ENCODE measurements at places on chromosomes 12 and 14.

DNA sequence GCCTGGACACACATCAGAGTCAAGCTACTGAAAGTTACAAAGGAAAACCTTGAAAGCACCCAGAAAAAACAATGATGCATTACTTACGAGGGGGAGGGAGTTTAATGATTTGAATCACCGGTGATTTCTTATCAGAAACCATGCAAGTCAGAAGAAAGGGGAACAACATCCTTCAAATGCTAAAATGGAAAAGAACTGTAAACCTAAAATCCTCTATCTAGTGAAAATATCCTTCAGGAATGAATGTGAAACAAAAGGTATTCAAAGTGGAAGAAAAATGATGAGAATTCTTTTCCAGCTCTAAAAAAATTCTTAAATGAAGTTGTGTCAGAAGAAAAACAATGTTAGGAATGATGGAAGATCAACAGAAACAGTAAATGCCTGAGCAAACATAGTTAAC lies 16.8 kb downstream of the SCAF11 start:
- DNase-seq = no peak

DNA sequence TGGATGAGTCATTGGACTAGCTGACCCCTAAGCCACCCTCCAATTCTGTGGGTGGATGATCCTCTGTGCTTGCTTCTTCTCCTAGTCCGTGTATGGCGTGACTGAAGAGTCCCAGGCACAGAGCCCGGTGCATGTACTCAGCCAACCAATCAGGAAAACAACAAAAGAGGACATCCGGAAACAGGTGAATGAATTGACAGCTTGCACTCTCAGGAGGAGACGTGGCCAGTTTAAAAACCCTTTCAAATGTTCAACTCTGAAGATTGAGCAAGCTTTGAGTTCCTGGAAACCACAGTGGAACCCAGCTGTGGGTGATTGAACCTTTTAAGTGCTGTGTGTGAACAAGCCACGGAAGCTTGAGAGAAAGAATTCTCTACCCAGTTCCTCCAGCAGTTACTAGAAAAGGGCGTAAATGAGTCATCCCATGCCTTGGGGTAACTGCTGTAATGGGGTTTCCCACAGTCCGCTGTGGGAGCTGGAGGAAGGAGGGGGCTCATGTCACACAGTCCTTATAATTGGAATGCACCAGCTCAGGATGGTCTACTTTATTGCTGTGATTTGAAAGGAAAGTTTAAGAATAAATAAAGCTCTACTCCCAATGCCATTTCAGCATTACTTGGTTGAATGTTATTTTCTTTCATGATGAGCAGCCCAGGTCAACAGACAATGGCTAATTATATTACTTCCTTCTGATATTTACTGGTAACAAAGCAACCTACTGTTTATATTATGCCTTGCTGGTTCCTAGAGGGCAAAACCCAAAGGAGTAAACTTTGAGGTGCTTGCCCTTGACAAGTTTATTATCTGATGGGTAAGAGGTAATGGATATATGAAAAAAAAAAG lies 417.0 kb downstream of the DPF3 start:
- DNase-seq = peak; percentile 30

GRCh38 chr12:103505371-103506236 lies 9.8 kb upstream of the C12orf42 start:
- DNase-seq = no peak

DNA sequence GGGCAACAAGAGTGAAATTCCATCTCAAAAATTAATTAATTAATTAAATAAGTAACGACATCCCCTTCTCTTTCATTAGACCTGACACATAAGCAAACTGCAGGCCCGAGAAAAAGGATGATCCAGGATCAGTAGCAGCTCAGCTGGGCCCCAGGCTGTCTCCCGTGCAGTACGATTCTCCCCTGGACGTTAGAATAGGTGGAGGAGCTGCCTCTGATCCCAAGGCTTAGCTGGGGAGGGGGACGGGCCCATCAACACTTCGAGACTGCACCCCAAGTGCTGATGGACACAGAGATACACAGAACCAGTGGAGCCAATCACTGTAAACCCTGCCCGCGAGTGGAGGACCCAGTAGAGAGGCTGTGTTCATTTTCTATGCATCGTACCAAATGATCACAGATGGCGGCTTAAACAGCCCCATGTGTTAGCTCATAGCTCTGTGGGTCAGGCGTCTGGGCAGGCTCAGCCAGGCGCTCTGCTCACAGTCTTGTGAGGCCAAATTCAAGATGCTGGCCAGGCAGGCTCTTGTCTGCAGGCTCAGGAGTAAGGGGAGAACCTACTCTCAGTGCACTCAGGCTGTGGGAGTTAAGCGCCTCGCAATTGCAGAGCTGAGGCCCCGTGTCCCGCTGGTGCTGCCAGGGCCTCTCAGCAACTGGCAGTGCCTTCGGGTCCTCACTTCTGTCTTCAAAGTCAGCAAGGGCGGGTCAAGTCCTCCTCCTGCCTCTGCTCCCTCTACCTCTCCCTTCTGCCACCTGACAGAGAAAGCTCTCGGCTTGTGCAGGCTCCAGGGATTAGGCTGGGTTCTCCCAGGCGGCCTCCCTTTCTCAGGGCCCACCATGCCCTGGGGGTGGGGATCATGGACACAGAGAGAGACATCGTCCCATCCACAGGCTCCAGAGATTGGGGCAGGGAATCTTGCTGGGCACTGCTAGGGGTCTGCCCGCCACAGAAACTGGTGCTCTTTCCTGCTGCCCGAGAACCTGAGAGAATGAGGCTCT lies 26.4 kb downstream of the RIMBP2 start:
- DNase-seq = no peak

- peak; percentile 52 for DNase-seq
These were observed 480 bp downstream of the SCAF11 start for GRCh38 chr12:45989721-45990467.

- no peak for DNase-seq
These were observed 14.4 kb downstream of the CHFR start for GRCh38 chr12:132872975-132873421.

- peak; percentile 64 for DNase-seq
These were observed 18.3 kb downstream of the ALDH6A1 start for GRCh38 chr14:74065746-74066575.

DNA sequence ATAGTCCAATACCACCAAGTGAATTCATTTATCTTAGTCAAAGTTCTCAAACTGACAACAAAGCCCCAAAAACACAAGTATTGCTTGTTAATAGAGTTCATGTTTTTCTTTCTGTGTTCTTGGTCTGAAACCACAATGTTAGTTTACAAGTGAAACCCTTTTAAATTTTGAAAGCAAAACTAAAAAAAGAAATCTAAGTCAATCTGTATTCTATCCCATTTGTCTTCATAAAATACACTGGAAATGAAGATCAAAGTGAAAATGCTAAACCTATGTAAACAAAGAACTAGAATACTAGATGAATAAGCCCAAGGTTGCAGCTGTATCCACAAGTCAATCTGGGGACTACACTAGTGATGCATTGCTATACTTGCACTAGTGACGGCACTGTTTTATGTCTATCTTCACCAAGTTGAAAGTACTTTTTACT lies 10.4 kb downstream of the MAP4K5 start:
- DNase-seq = no peak

DNA sequence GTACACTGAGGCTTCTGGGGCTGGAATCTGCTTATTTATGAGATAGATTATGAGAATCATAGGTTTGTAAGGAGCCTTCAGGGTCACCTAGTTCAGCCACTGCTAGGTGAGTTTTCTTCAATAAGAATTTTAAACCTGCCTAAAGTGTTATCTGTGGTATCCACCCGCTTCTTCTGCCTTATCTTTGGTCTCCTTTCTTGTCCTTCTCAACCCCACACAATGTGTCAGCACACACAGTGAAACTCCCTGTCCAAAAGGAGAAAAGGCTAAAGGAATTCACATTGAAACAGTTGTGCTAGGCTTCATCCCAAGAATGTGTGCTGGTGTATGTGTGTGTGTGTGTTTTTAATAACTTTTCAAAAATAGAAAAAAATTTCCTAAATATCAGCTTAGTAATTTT lies 259.3 kb upstream of the BTG1 start:
- DNase-seq = no peak

DNA sequence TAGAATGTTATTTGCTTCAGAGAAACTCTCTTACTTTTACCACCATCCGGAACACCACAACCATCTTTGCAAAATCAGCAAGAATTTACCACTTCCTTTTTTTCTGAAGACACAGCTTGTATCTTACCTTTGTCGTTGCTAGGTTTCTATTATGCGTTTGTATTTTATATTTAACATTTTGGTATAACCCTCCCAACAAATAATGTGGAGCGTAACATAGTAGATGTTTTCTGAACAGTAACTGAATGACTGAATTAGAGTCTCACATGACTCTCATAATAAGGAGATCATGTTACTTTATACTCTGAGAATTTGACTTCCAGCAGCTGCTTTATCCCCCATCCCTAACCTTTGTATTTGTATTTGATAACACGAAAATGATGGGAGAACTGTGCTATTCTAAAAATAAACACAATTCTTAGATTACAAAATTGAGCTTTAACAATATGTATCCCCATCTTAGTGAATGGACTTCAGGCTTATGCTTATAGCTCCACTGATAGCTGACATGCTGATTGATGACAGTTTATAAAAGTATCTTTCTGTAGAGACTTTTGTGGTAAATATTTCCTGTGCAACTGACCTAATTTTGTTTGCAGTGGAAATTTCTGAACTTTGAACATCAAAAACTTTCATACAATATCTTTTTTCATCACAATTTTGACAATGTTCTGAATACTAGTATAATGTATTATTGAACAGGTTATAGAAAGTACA lies 7.9 kb upstream of the KLRB1 start:
- DNase-seq = no peak

All from cardiac fibroblast (primary cell).